LHCN-M2 (cell line): ENCODE measurements at places on chromosomes 12 and 14.

DNA sequence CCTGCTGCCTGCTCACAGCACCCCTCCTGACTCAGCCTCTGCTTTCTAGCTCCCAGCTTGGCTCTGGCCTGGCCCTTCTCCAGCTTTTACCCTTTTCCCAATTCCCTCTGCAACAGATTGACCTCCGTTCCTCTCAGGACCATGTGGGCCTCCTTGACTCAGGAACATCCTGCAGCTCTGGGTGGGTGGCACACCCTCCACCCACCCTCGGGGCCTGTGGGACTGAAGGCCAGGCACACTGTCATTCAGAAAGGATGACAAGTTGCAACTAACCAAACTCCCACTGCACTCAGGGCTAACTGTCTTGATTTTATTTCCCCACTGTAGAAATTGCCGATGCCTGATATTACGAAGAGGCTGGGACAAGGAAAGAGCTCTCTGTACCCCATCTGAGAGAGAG lies 59.4 kb downstream of the HELB start:
- no peak for DNase-seq

- no peak for DNase-seq
Measured at GRCh38 chr14:94542111-94542810, 19.0 kb upstream of the SERPINA4 start.

DNA sequence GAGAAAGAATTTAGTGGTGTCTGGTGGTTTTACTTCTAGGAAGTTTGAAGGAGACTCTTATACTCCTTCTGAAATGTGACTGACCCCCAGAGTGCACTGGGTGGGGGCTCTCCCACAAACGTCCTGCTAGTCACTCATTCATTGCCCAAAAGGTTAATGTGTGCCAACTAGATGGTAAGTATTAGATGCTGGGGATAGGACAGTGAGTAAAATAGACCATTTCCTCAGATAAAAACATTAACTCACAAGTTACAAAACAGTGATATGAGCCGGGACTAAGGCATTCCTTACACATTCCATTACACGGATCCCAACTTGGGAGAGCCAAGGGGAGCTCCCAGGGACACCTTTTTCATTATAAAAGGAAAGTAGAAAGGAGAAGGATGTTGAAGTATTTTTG lies 185.1 kb downstream of the ATXN7L3B start:
- no peak for DNase-seq

DNA sequence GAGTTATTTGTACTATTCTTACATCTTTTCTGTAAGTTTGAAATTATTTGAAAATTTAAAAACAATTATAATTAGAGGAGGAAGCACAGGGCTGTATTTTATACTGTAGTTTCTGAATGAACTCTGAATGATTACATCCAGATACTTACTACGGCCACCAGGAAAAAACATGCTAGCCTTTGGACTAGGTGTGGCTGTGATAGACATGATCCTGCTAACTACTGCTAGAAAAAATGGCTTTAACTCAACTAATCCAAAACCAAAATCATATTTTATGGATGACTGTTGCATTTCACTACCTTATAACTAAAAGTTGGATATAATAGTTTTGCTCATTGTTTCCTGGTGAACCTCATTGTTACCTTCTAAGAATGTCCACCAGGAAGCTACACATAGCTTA lies 15.1 kb upstream of the SLC25A3 start:
- no peak for DNase-seq

DNA sequence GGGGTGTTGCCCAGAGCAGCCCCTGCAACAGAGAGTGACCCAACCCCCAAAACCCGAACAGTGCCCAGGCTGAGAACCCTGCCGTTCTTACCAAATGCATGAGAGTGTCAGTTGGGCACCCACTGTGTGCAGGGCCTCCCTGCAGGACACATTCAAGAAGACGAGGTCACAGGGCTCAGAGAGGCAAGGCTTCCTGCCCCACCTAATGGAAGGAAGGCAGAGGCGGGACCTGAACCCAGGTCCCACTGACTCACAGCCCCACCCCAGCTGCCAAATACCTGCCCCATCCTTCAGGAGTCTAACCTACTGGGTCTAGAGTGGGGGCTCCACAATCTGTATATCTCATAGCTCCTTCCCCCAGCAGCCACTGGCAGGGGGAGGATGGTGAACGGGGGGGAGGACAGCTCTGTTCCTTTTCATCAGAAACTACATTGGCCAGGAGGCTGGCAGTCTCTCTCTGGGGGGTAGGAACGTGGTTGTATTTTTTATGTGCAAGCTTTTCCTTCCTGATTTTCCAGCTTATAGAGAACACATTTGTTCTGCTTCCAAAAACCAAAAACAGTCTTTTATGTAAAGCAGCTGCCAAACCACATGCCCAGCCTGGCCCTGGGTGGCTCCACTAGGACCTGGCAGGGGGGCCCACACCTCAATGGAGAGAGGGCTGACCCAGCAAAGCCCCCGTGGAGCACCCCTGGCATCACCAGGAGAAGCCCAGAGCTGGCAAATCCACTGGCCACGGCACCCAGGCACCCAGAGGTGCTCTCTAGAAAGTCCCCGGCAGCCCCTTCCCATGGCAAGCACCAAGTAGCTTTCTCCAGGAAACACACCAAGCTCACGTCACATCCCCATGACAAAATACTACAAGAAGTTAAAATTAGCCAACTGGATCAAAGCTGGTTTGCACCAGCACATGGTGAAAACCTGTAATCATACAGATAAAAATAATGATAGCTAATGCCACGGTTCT lies 17.0 kb downstream of the NCOR2 start:
- peak; percentile 35 for DNase-seq

GRCh38 chr12:49339464-49339861 lies 2.5 kb upstream of the C1QL4 start:
- DNase-seq: no peak
